Smooth muscle cell of trachea (primary cell): ENCODE measurements at places on chromosomes 5 and 9. TPM values are rescaled to one million over a fixed set of nuclear protein-coding genes. Genes with fewer than 3 reads are reported as not detected.

The CXXC5 gene
- total RNA-seq: 57.9 and 140 TPM in 2 replicates

The GPR21 gene
- total RNA-seq: 0.17 and 1.0 TPM in 2 replicates

The CDC20B gene
- under 0.01 TPM in 1 of 2 replicates, not detected in the other for total RNA-seq

The LRRC26 gene
- total RNA-seq: not detected in 2 replicates
